Ecto neural progenitor cell (in vitro differentiated cells): ENCODE measurements at places on chromosomes 1 and 21.

DNA sequence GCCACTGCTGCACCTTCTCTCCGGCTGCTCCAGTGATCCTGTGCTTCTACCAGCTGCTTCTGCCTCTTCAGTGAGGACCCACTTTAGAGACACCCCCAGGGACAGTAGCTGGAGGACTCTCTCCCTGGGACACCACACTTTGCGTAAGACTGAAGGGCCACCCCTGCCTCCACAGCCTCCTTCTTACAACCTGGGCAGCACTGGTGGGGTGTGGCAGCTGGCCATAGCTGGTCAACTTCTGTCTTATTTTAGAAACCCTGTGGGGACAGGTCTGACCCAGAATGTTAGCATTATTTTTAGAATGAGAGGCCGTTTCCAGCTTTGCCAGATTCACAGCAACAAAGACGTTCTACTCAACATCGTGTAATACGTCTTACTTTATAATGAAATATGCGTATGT lies 1.1 kb upstream of the KRTAP10-9 start:
- no peak for DNase-seq

DNA sequence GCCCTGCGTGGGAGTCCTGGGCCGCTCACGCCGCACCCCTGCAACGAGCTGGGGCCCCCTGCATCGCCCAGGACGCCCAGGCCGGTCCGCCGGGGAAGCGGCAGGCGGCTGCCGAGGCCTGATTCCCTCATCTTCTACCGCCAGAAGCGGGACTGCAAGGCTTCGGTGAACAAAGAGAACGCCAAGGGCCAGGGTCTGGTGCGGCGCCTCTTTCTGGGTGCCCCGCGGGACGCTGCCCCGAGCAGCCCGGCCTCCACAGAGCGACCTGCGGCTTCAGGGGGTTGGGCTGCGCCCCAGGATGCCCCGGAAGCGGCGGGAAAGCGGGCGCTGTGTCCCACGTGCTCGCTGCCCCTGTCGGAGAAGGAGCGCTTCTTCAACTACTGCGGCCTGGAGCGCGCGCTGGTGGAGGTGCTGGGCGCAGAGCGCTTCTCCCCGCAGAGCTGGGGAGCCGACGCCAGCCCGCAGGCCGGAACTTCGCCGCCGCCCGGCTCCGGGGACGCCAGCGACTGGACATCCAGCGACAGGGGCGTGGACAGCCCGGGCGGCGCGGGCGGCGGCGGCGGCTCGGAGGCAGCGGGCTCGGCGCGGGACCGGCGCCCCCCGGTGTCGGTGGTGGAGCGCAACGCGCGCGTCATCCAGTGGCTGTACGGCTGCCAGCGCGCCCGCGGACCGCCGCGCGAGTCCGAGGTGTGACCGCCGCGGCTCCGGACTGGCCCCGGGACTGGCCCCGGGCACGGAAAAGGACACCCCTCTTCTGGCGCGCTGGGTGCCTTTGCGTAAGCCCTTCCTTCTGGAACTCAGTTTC lies 2.7 kb downstream of the FAM110D start:
- DNase-seq = peak; percentile 83

DNA sequence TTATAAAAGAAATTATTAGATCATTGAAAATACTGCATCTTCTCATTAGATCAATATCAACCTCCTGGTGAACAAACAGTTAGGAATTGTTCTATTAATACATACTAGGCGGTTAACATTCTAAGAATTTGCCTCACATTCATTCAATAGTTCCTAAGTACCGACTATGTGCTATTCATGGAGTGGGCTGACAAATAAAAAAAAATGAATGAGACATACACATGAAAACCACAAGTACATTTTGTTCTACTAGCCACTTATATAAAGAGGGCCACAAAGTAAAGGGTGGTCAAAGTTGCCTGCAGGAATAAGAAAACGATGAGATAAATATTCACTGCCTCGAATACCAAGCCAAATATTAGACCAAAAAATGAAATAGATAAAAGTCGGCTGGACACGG lies 294.4 kb downstream of the SDCCAG8 start:
- no peak for DNase-seq

GRCh38 chr21:29064850-29065481 lies 8.5 kb downstream of the CCT8 start:
- no peak for DNase-seq

GRCh38 chr1:218409946-218410510 lies 64.9 kb downstream of the TGFB2 start:
- DNase-seq = no peak

DNA sequence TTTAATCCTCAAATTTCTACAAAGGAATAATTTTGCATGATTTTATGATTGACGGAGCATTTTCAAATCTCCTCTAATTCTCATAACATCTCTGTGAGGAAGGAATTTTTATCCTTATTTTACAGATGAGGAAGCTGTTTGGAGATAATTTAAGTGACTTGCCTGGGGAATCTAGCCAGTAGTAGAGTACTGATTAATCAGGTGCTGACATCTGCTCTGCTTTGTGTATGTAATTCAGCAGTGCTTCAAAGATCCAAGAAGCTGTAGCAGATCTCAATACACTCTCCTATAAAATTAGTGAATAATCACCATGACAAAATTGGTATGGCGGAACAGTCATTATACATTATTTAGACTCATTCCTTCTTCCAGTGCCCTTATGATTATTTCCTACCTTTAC lies 46.0 kb downstream of the DPH5 start:
- DNase-seq = no peak

- DNase-seq = no peak
Observed at GRCh38 chr21:35475762-35476161, 426.7 kb upstream of the RUNX1 start.

- no peak for DNase-seq
Observed at GRCh38 chr1:39657402-39657801, 14.5 kb downstream of the NT5C1A start.

DNA sequence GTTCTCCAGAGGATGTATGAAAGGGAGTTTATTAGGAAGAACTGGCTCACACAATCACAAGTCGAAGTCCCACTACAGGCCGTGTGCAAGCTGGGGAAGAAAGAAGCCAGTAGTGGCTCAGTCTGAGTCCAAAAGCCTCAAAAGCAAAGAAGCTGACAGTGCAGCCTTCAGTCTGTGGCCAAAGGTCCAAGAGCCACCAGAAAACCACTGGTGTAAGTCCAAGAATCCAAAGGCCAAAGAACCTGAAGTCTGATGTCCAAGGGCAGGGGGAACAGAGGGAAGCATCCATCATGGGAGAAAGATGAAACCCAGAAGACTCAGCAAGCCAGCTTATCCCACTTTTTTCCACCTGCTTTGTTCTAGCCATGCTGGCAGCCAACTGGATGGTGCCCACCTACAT lies 21.4 kb upstream of the CEP350 start:
- DNase-seq = no peak

DNA sequence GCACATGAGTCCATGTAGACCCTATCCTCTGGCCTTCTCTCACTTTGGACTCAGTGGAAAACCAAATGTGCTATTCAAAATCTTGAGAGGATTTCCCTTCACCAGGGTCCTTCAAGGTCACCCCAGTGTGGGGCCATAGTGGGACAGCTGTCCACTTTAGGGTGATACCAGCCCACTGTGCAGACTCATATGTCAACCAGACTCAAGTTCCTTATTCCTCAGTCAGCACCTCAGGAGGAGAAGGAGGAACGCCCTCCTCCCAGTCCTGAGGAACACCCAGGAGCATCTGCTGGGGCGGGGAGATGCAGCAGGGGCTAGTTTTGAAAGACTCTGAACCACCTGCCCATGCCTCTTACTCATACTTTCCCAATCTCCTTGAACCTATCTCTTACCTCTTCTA lies 340.9 kb downstream of the MATN1 start:
- no peak for DNase-seq
